ENCODE measurements at places on chromosomes 1 and 21.

DNA sequence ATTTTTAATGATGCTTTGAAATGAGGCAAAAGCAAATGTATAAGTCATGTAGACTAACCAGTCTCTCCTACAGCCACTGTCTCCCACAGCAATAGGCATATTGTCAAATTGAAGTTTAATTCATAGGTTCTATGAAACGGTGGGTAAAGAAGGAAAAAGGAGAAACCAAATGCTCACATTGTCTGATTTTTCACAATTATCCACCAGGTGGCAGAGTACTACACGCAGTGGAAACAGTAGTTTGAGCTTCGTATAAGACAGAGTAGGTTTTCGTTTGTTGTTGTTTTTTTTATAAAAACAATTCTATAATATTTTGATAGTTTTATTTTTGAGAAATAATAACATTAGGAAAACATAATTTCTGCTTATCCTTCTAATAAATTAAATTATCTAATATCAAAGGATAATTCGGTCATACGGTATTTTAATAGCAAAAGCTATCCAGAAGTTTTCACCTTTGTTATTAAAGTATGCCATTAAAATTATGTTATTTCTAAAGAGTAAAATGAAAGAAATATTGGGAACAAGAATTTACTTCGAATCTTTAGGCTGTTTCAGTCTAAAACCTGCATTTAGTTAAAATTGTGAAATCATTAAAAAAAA is 39.1 kb downstream of the TYW3 start:
- no peak for DNase-seq

- no peak for DNase-seq
Observed at GRCh38 chr1:214901718-214902117, 180.8 kb upstream of the KCNK2 start.

GRCh38 chr21:42025376-42026081 is 15.4 kb upstream of the ZBTB21 start:
- no peak for DNase-seq

DNA sequence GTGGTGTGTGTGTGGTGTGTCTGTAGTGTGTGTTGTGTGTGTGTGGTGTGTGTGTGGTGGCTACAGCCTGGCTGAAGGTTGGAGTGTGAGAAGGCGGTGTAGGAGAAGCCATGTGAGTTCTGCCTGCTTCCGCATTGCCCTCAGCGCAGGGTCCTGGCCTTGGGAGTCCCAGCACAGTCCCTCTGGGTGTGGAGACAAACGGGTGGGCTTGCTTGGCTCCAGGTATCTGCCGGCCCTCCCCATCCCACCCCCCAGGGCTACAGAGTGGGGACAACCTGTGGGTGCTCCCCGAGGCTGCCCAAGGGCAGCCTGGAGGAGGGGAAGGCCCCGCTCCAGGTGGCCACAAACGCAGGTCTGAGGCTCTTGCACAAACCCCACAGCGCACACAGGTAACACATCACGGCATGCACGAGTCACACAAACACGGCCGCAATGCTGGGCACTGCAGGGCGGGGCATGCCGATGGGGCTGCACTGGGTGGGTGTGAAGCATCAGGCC is 31.7 kb upstream of the ADARB1 start:
- DNase-seq = no peak

DNA sequence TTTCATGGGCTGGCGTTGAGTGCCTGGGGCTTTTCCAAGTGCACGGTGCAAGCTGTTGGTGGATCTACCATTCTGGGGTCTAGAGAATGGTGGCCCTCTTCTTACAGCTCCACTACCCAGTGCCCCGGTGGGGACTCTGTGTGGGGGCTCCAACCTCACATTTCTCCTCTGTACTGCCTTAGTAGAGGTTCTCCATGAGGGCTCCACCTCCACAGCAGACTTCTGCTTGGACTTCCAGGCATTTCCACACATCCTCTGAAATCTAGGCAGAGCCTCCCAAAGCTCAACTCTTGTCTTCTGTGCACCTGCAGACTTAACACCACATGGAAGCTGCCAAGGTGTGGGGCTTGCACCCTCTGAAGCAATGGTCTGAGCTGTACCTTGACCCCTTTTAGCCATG is 82.1 kb downstream of the CCDC18 start:
- no peak for DNase-seq
